Activated naive CD8-positive, alpha-beta T cell treated with anti-CD3 and anti-CD28 coated beads, Interleukin-2, amount 50 U/mL, for 24 hours (primary cell): ENCODE measurements at places on chromosomes 1 and 21.

DNA sequence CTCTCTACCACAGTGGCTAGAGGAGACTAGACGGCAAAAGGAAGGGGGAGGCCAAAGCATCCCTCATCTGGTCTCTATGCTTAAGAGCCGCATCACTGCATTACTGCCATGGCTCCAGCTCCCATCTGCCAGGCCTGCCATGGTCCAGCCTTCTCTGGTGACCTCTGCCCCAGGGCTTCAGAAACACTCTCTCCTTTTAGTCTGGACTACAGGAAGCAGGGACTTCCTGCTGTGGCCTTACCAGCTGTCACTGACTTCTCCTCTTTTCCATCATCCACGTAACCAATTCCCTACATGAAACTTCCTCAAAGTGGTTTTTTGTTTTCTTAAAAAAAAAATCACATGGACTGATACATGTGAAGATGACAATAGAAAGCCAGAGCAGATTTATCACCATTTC lies 323.1 kb upstream of the NFIA start:
- DNase-seq, result no peak

DNA sequence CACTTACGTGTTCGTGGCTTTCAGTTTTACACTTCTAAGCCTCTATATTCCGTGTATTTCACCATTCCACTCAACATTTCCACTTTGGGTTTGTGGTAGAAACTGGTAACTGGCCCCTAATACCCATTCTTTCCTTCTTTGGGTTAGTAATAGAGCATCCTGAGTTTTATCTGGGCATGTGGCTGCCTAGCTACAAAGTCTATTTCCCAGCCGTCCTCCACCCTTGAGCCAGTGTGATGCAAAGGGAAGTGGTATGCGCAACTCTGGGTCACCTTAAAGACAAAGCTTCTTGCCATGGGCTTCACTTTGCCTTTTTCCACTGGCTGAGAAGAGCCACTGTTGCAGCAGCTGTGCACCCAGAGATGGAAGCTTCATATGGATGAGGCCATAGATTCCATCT lies 73.9 kb downstream of the LAMC2 start:
- DNase-seq, result no peak

DNA sequence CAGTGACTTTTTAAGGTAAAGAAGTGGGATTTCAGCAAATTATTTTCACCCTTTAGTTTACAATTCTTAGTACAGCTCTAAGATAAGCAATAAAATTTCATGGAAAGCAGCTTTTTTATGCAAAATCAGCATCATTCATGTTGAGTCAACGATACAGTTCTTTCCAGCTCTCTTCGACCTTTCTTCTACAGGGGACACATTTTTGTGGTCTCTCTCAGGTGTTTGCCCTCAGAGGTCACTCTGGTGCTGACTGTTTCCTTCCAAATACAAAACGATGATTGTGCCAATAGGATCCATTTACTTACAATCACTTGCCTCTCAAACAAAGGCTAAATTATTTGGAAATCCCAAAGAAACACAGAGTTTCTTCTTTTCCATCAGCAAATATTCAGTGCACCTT lies 51.0 kb downstream of the PSMG1 start:
- no peak for DNase-seq

DNA sequence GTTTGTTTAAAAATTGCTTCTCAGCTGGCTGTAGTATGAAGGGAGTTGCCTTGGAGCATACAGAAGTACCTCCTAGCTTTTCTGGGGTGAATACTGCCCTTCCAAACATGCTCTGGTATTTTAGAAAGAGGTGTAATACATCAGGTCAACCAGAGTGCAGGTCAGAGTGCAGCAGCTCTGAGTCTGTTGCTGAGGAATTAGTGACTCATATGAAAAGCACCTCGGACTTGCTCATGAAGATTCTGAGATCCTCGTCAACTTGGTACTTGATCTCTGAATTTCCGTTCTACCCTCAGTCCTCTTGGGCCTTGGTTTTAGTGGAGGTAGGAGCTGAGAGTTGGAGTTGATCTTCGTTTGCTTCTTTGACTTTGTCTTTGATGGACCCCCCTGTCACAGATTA lies 67.3 kb downstream of the NOS1AP start:
- no peak for DNase-seq

DNA sequence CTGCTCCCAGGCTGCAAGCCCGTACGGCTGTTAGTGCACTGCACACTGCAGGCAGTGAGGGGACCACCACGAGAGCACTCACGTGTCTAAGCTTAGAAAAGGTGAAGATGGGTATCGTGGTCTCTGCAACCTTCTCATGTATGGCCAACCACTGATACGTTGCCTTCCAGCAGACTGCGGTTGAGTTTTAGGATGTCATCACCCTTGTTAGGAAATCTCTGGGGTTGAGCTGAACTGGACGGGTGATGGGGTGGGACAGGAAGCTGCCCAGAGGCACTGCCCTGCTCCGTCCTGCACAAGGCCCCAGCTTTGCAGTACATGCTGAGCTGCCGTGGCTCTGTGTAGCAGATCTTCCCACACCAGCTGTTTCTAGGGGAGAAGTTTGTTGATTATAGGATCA lies 43.3 kb downstream of the FAAP20 start:
- no peak for DNase-seq
